ENCODE measurements at places on chromosomes 1 and 21. TPM values are rescaled to one million over a fixed set of nuclear protein-coding genes. Genes with fewer than 3 reads are reported as not detected.

The CLDN19 gene
- not detected for polyA plus RNA-seq

The HHAT gene
- 1.3 TPM for polyA plus RNA-seq

The OR2AK2 gene
- polyA plus RNA-seq: not detected

The HTR6 gene
- polyA plus RNA-seq: not detected

The HES3 gene
- polyA plus RNA-seq: not detected

The MYBPH gene
- polyA plus RNA-seq: not detected

The PTGFRN gene
- 14.7 TPM for polyA plus RNA-seq

The CYP4X1 gene
- polyA plus RNA-seq: 3.5 TPM

The SLC30A2 gene
- 24.1 TPM for polyA plus RNA-seq

Measured in pancreas (tissue), 10 donors.